Stimulated activated CD4-positive, alpha-beta T cell treated with anti-CD3 and anti-CD28 coated beads, Interleukin-4, amount 100 ng/mL, for 1 hour (primary cell): ENCODE measurements at places on chromosomes 7 and 10.

DNA sequence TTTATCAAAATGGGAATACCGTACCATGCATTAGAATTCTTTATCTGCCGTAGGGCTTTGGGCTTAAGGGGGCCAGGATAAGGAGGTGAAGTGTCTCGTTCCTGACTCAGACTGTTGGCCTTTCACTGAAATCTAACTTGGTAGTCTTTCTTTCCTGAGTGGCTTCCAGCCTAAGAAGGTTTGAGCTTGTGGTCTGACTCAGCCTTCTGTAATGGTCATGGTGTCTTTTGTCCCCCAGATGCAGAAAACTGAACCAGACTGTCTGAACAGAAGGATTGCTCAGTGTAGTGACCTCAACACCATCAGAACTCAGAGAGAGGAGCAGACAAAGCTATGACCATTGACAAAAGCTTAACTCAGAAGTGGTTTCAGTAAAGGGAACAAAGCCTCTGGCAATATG is 39.5 kb downstream of the WNT2 start:
- DNase-seq = no peak

DNA sequence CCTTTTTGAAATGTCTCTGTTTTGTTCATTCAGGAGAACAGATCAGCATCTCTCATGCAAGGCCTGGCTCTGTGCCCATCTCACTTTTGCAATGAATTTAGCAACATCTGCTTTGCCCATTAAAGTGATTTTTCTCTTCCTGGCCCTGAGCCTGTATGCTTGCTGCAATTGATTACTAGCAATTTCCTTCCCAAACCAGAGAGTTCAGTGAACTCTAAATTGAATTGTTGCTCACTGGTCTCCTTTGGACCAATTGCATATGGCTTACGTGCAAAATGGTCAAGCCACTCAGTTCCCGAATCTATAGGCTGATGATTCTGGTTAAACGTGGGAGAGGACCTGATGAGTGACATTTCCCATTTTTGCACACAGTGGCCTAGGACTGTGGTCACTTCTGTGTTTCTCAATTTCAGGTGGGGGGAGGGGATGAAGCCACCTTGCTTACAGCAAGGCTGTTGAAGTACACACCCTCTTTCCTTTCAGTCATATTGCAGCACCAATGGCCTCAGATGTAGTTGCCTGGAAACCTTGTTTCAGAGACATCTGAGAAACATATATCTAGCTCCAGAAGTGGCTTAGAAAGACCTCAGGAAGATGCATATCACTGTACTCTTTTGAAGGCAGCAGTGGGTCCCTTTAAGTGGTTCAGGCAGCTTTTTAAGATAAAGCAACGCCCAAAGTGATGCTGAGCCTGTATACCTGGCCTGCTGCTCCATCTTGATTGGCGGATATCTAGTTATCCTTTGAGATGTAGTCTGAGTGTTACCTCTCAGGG is 201.4 kb downstream of the PTEN start:
- no peak for DNase-seq

GRCh38 chr7:83532219-83532618 is 116.7 kb downstream of the SEMA3E start:
- DNase-seq = no peak

DNA sequence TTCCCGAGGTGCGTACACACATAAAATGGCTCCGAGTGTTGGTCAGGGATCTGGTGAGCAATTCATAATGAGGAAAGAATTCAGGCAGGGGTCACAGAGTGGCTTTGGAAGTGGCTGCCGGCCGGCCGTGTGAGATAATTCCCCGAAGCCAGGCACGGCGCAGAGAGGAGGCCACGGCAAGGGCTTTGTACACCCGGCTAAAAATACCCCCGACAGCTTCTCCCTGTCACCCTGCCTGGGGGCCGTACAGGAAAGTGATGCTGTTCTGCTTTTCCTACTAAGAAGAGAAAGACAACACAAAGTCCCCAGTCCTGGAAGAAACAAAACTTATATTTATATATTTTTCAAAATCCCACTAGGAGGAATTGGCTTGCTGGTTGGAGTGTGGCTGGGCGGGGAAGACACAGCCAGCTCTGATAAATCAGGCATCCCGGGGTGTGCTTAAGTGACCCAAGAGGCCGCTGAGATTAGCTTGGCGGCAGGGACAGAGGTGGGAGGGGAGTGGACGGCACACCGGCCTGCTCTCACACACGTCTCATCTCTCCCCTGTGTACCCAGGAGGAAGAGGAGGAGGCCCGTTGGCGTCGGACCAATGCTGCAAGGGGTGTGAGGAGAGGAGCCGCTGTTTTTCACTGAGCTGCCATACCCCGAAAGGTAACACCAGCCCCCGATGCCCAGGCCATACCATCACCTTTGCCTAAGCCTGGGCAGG is 70.5 kb downstream of the ZMIZ1 start:
- DNase-seq = no peak

DNA sequence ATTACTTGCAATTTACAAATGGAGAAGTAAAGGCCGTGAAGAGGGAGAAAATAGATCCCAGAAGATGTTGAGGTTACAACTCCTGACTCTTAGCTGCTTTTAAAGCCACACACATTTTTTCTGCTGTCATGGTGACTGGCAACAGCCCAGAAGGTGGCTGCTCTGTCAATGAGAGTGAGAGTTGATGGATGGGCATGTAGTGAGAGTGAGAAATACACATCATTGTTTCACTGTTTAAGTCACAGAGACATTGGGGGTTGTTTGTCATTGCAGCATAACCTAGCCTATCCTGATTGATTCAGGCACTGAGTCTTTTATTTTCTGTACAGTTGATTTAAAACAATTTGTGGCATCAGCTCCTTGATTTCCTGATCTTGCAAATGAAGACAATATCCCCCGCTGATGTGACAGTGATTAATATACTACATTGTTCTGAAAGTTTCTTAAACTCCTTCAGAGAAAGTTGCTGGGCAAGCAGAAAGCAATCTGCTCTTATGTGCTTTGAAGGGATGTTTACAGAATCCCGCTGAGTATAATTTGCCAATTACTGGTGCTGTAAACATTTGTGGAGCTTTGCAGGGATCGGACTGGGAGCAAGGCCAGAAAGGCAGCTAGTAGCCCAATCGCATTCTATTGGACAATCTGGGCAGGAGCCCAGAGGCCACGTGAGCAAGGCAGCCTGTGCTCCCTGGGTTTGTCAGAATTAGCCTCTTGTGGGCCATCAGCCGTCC is 229.6 kb downstream of the PRPF18 start:
- DNase-seq = no peak
